Spleen (tissue), 13 donors: ENCODE measurements at places on chromosomes 4 and X. TPM values are rescaled to one million over a fixed set of nuclear protein-coding genes. Genes with fewer than 3 reads are reported as not detected.

Gene LANCL3
- under 0.01 TPM for polyA plus RNA-seq

Gene RHOXF2
- polyA plus RNA-seq = not detected

Gene MBNL3
- 5.6 TPM for polyA plus RNA-seq

Gene FAM156A
- polyA plus RNA-seq = 9.0 TPM

Gene SSX4B
- not detected for polyA plus RNA-seq

Gene CCNA2
- polyA plus RNA-seq = 2.1 TPM

Gene GATA1
- polyA plus RNA-seq = 0.15 TPM

Gene NUP62CL
- 0.39 TPM for polyA plus RNA-seq

Gene HERC3
- polyA plus RNA-seq = 5.8 TPM

Gene TMEM192
- 6.8 TPM for polyA plus RNA-seq
